ENCODE measurements at places on chromosomes 4 and X. TPM values are rescaled to one million over a fixed set of nuclear protein-coding genes. Genes with fewer than 3 reads are reported as not detected.

DNA sequence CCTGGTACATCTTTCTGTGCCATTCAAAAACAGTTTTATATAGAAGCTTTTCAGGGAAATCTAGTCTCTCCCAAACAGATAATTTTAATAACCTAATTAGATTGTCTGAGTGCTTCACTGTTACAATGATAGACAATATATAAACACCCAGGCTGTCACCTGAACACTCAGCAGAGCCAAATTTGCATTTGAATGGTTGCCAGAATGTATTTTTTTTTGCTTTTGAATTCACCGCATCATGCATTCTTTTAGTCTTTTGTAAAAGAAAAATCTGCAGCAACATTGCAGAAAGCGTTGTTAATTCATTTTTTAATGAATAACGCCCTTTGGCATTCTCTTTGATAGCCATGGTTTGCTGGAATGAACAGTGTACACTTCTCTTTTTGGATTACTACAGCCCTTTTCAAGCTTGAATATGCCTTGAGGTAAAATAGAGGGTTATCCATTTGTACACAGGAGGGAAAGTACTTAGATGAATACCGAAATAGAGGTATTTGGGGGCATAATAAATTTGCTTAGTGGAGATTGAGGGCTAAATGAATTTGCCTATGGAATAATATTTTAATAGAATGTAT lies 175.0 kb upstream of the EPHA5 start:
- no peak overlapping the region for H3K4me3 ChIP-seq
- no peak overlapping the region for H3K27ac ChIP-seq
- H3K36me3 ChIP-seq, result no peaks in the 10 kb centered on the region
- no peaks in the 10 kb centered on the region for H3K4me1 ChIP-seq
- DNase-seq, result no peak

- H3K36me3 ChIP-seq, result no peaks in the 10 kb centered on the region
- no peaks in the 10 kb centered on the region for H3K4me1 ChIP-seq
- no peaks in the 10 kb centered on the region for H3K27me3 ChIP-seq
- no peak for DNase-seq
Observed at GRCh38 chrX:110519906-110520452, 161.3 kb downstream of the RTL9 start.

- no peak overlapping the region for H3K4me3 ChIP-seq
- DNase-seq, result no peak
- no peak overlapping the region for H3K27ac ChIP-seq
- no peaks in the 10 kb centered on the region for H3K4me1 ChIP-seq
Observed at GRCh38 chr4:138455097-138455496, 212.9 kb upstream of the SLC7A11 start.

DNA sequence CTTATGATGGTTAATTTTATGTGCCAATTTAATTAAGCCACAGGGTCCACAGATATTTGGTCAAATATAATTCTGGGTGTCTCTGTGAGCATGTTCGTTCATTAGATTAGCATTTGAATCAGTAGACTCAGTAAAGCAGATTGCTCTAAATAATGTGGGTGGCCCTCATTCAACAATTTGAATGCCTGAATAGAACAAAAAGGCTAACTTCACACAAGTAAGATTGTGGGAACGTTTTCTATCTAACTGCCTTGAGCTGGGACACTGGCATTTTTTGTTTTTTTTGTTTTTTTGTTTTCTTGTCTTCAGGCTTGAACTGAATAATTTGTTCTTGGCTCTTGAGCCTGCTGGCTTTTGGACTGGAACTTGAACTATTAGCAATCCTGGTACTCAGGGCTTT lies 292.4 kb upstream of the SPANXN4 start:
- no peaks in the 10 kb centered on the region for H3K4me1 ChIP-seq
- H3K4me3 ChIP-seq, result no peak overlapping the region
- no peaks in the 10 kb centered on the region for H3K36me3 ChIP-seq
- H3K27ac ChIP-seq, result no peak overlapping the region

- no peak overlapping the region for H3K4me3 ChIP-seq
- H3K27me3 ChIP-seq, result peaks cover 2% of the 10 kb centered on the region
- no peaks in the 10 kb centered on the region for H3K4me1 ChIP-seq
- no peaks in the 10 kb centered on the region for H3K36me3 ChIP-seq
Observed at GRCh38 chr4:148770848-148771247, 328.6 kb upstream of the NR3C2 start.

GRCh38 chr4:159370286-159370685 lies 267.4 kb downstream of the RAPGEF2 start:
- no peak for DNase-seq
- H3K27me3 ChIP-seq, result peaks cover 14% of the 10 kb centered on the region
- no peaks in the 10 kb centered on the region for H3K4me1 ChIP-seq

GRCh38 chr4:62952366-62952765 lies 1456.9 kb downstream of the TECRL start:
- no peak for DNase-seq
- H3K27ac ChIP-seq, result no peak overlapping the region
- no peak overlapping the region for H3K4me3 ChIP-seq
- H3K4me1 ChIP-seq, result no peaks in the 10 kb centered on the region

GRCh38 chr4:169566021-169566818 lies 46.2 kb downstream of the NEK1 start:
- DNase-seq, result no peak
- no peaks in the 10 kb centered on the region for H3K27me3 ChIP-seq
- no peak overlapping the region for H3K27ac ChIP-seq
- peaks cover 5% of the 10 kb centered on the region for H3K4me1 ChIP-seq

- no peak for DNase-seq
- no peaks in the 10 kb centered on the region for H3K4me1 ChIP-seq
- H3K36me3 ChIP-seq, result no peaks in the 10 kb centered on the region
- no peak overlapping the region for H3K27ac ChIP-seq
- H3K4me3 ChIP-seq, result no peak overlapping the region
Observed at GRCh38 chrX:21490341-21490740, 116.1 kb downstream of the CNKSR2 start.

GRCh38 chr4:185003596-185004351 lies 14.5 kb upstream of the HELT start:
- no peak for DNase-seq
- no peaks in the 10 kb centered on the region for H3K36me3 ChIP-seq
- no peak overlapping the region for H3K4me3 ChIP-seq
- no peak overlapping the region for H3K27ac ChIP-seq
- H3K27me3 ChIP-seq, result peaks cover 19% of the 10 kb centered on the region

- peaks cover 76% of the 10 kb centered on the region for H3K4me1 ChIP-seq
- no peak for DNase-seq
- peaks cover 72% of the 10 kb centered on the region for H3K36me3 ChIP-seq
Observed at GRCh38 chr4:102819588-102820365, 7.6 kb downstream of the UBE2D3 start.

GRCh38 chr4:40369437-40370274 lies 34.5 kb downstream of the CHRNA9 start:
- H3K36me3 ChIP-seq, result no peaks in the 10 kb centered on the region
- H3K27me3 ChIP-seq, result no peaks in the 10 kb centered on the region
- H3K4me3 ChIP-seq, result no peak overlapping the region

GRCh38 chr4:38510201-38510600 lies 153.8 kb upstream of the KLF3 start:
- no peaks in the 10 kb centered on the region for H3K27me3 ChIP-seq
- no peak for DNase-seq
- H3K4me1 ChIP-seq, result peaks cover 85% of the 10 kb centered on the region
- peak overlapping the region; percentile 24 for H3K4me3 ChIP-seq
- H3K36me3 ChIP-seq, result no peaks in the 10 kb centered on the region

GRCh38 chr4:2643555-2643954 lies 107.1 kb downstream of the FAM193A start:
- H3K4me1 ChIP-seq, result no peaks in the 10 kb centered on the region
- H3K4me3 ChIP-seq, result no peak overlapping the region
- no peak for DNase-seq

DNA sequence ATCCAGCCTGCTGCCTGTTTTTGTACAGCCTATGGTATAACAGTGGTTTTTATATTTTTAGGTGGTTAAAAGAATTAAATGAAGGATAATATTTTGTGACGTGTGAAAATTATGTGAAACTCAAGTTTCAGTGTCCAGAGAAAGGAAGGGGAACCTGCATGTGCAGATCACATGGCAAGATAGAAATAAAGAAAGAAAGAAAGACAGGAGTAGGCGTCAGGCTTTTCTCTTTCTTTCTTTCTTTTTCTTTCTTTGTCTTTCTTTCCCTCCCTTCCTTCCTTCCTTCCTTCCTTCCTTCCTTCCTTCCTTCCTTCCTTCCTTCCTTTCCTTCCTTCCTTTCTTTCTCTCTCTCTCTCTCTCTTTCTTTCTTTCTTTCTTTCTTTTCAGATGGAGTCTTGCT lies 42.0 kb upstream of the HUWE1 start:
- no peaks in the 10 kb centered on the region for H3K27me3 ChIP-seq
- H3K36me3 ChIP-seq, result peaks cover 8% of the 10 kb centered on the region
- peak overlapping the region; percentile 89 for H3K27ac ChIP-seq
- no peak overlapping the region for H3K4me3 ChIP-seq
- no peak for DNase-seq

- H3K36me3 ChIP-seq, result no peaks in the 10 kb centered on the region
- no peak overlapping the region for H3K27ac ChIP-seq
- peak; percentile 77 for DNase-seq
- H3K4me1 ChIP-seq, result peaks cover 3% of the 10 kb centered on the region
Observed at GRCh38 chr4:24488399-24489164, 95.8 kb downstream of the DHX15 start.

The RBMXL3 gene
- total RNA-seq, result not detected

The CLDN34 gene
- total RNA-seq, result not detected

The NR3C2 gene
- total RNA-seq, result 4.3 TPM

The AMTN gene
- not detected for total RNA-seq

The HTN3 gene
- total RNA-seq, result not detected

The TBC1D1 gene
- total RNA-seq, result 70.4 TPM

The EIF4E gene
- 124 TPM for total RNA-seq

The RAI2 gene
- total RNA-seq, result 0.43 TPM

The RHOH gene
- total RNA-seq, result 97.5 TPM

The ADRA2C gene
- total RNA-seq, result not detected

All from activated CD4-positive, alpha-beta memory T cell treated with anti-CD3 and anti-CD28 coated beads for 36 hours (primary cell).